ENCODE measurements at places on chromosomes 2 and 18. TPM values are rescaled to one million over a fixed set of nuclear protein-coding genes. Genes with fewer than 3 reads are reported as not detected.

GRCh38 chr2:138087751-138088593 lies 123.7 kb downstream of the HNMT start:
- no peak for DNase-seq

GRCh38 chr2:170771421-170771937 lies 1.3 kb downstream of the ERICH2 start:
- no peak for DNase-seq

GRCh38 chr2:63440612-63441011 lies 147.7 kb downstream of the WDPCP start:
- no peak for DNase-seq

- peak; percentile 28 for DNase-seq
Observed at GRCh38 chr18:75211953-75212750, 1.6 kb downstream of the TSHZ1 start.

GRCh38 chr18:44803019-44803650 lies 122.4 kb downstream of the SETBP1 start:
- DNase-seq, result no peak

GRCh38 chr2:210503725-210504191 lies 27.2 kb upstream of the LANCL1 start:
- no peak for DNase-seq

DNA sequence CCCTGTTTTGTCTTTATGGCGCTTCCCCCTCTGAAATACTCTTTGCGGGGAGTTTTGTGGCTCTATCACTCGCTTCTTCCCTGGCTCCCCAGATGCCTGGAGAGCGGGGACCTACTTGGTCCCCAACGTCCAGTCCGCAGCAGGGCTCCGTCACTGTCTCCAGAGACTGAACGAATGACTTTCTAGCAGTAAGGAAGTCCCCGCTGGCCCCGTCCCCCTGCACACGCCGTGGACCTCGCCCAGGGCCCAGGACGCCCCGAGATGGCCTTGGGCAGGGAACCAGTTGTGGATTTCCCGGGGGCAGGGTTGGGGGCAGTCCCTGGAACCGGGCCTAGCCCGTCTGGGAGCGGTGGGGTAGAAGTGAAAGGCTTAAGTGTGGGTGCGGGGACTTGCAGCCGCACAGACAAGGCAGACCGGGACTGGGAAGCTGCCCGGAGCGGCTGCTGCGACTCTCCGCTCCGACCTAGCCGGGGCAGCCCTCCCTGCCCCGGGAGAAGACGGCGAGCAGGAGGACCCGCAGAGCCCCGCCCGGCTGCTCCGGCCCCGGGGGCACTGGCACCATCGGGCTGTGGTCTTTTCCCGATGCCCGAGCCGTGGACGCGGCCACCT lies 821 bp upstream of the EPHA4 start:
- DNase-seq, result no peak

- no peak for DNase-seq
Observed at GRCh38 chr2:17792515-17792914, 23.7 kb upstream of the MSGN1 start.

- no peak for DNase-seq
Observed at GRCh38 chr2:84243788-84244733, 215.0 kb downstream of the SUCLG1 start.

- DNase-seq, result no peak
Observed at GRCh38 chr2:138708682-138709241, 71.4 kb downstream of the NXPH2 start.

Gene UNC80
- polyA plus RNA-seq, result not detected

Gene FHL2
- 0.17 TPM for polyA plus RNA-seq

Gene GALM
- 10.1 TPM for polyA plus RNA-seq

Measured in naive B cell (primary cell).